ENCODE measurements at places on chromosomes 7 and 10. TPM values are rescaled to one million over a fixed set of nuclear protein-coding genes. Genes with fewer than 3 reads are reported as not detected.

The UNCX gene
- not detected for total RNA-seq

The MTG1 gene
- 38.5 TPM for total RNA-seq

The SLC29A4 gene
- total RNA-seq: 3.6 TPM

The GTF2IRD1 gene
- 31.1 TPM for total RNA-seq

The GOLGA7B gene
- total RNA-seq: not detected

The APBB1IP gene
- total RNA-seq: 0.37 TPM
